ENCODE measurements at places on chromosomes 7 and 10.

DNA sequence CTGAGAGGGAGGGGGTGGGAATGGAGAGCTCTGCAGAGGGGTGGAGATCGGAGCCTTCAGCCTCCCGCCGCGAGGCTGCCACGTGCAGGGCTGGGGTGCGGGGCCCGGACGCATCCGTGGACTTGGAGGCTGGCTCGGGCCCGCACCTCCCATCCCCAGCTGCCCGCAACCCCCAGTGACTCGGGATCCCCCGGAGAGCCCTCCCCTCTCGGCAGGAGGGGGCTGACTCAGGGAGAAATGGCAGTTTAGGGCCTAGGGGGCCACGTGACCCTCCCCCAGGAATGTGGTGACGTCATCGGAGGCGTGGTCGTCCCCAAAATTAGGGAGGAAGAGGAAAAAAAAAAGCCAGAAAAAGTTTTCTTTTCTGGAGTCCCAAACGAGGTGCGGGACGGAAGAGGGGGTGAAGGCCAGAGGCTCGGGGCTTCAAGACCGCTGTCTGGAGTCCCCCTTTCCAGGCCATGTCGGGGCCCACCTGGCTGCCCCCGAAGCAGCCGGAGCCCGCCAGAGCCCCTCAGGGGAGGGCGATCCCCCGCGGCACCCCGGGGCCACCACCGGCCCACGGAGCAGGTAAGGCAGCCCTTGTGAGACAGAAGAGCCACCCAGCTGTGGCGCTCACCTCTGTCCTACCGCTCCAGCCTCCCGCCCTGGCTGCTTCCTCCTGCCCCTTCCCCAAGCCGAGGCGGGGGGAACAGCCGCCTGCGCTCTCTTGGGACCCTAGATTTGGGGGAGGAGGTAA, at the start of gene TRIP6:
TRIP6 (plus strand) TSS at position 348 of the 736 bp plus-strand sequence; CDS start at position 459, 111 bp downstream.
- DNase-seq = peak; percentile 89

GRCh38 chr10:71337219-71337701, 18.2 kb downstream of the SLC29A3 start:
- no peak for DNase-seq

GRCh38 chr10:121631365-121632029, 33.3 kb upstream of the FGFR2 start:
- no peak for DNase-seq

DNA sequence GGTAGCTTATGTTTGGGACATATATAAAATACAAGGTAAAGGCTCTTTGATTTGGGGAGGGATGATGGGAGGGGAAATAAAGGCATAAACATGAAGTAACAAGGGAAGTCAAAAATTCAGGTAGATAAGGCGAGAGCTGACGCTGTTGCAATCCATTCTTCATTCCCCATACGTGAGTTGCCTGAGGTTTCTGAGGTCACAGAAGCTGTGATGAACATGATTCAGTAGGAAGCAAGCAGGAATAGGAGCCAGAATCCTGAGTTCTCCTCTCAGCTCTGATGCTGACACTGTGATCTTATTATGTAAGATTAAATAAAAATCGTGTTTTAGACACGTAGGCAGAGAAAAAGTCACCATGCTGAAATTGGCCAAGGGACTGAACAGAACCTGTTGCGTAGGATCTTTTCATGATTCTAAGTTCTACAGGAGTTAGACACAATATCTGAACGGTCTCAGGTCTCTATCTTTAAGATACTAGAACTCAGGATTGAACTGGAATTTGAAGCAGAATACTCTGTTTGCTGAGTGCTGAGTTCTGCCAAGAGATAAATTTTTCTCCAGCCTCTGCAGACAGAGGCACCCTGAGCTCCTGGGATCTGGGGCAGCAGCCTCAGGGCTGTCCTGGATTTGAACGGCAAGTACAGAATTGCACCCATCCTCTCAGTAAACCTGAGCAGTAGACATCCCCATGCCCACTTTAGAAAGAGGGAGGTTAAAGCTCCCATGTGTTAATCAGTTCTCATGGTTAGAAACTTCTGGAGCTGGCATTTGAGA, 21.0 kb downstream of the KLF6 start:
- DNase-seq = no peak

Data from smooth muscle cell of the brain vasculature (primary cell).